ENCODE measurements at places on chromosomes 1 and 21. TPM values are rescaled to one million over a fixed set of nuclear protein-coding genes. Genes with fewer than 3 reads are reported as not detected.

PGLYRP3 gene
- total RNA-seq, result not detected

SFN gene
- total RNA-seq, result 0.51 TPM

PLEKHA6 gene
- total RNA-seq, result 18.1 TPM

KRTAP11-1 gene
- total RNA-seq, result not detected

FNDC5 gene
- total RNA-seq, result 112 TPM

DNA sequence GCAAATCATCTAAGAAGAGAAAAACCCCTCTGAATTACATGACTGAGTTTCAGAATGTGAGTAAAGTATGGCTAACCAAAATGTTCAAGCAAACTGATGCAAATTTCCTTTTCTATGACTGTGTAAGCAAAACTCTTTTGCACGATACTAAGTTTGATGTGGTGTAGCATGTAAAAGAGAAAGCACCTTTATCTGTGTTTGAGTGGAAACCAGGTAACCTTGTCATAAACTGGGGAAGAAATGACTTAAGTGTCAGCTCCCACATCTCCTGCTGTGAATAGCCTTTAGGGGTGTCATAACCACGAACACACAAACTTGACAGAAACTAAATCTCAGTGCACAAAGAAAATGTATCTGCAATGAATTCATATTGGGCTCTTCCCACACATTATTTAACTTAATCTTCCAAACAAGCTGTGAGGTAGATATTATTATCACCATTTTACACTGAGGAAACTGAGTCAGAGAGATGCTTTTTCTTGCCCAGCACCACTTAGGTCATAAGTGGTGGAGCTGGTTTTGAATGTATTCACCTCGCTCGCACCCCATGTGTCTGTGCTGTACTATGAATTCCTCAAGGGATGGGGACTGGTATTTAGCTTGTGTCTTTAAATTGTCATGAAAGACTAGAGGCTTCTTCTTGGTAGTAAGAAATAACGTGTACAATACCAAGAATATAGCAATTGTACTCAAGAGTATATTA, 32.9 kb upstream of the IL12RB2 start:
- DNase-seq, result no peak

DNA sequence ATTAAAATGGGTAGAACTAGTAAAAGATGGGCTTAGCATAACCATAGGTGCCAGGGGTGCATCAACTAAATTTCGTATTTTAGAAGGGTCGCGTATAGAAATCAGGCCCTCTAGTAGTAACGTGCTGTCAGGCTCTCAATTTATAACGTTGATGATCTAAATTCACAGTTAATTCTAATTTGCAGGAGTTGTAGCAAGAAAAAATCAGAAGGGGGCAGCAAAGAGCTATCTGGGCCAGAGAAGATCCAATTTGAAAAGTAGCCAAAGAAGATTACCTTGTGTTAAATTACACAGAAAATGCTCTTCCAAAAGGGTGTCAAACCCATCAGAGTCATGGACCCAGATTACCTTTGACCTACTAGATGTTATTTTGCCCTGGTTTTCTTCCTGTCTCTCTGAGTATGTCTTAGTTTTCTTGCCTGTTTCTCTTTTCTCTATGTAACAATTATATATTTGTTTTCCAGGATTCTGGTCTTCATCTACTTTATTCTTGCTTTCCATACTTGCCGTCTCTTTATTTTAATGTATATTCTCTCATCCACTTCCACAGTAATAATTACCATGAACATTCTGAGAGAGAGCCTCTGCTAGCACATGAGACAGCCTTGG, 1030.9 kb downstream of the AMY1C start:
- DNase-seq, result no peak

DNA sequence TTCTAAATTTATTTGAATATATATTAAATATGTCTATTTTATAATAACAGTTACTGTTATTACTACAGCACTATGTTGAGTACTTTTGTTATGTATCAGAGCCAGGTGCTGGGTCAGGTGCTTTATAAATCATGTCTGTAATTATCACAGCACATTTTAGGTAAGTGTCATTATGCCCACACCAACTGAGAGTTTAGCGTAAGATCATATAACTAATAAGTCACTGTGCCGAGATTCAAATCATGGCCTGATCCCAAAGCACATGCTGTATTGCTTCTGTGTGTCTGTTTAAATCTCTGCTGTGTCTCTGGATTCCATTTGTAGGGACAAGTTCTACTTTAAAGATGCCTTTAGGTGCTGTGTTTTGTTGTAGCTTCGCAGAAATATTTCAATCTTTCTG, 1.9 kb downstream of the GPSM2 start:
- DNase-seq, result no peak

DNA sequence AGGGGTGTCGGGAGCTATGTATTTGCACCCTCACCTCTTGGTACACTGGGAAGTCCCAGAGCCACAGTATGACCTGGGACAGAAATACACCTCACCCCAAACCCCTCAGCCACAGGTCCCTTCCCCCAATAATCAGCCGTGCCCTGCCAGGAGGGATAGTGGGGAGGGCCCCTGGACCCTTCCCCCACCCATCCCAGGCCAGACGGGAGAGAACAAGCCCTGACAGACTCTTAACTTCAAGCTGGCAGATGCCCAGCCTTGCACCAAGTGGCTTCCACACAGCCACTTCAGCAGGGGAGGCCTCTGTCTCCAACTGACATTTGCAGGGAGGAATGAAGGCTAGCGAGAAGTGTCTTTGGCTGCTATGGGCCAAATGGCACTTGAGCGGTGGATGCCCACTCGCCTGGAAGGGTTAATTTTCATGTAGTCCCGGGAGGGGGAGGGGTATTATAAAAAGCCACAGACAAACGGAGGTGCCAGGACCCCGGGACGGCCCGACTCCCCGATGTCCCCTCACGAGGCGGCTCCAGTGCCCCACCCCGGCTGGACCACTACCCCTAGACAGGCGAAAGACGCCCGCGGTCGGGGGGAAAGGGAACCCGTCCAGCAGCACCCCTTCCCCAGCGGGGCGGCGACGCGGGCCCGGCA, 495 bp downstream of the SYNC start:
- no peak for DNase-seq

- no peak for DNase-seq
These were observed 594 bp downstream of the GLMN start for GRCh38 chr1:92298213-92298572.

- no peak for DNase-seq
These were observed 41.7 kb downstream of the RPRD2 start for GRCh38 chr1:150405660-150406059.

DNA sequence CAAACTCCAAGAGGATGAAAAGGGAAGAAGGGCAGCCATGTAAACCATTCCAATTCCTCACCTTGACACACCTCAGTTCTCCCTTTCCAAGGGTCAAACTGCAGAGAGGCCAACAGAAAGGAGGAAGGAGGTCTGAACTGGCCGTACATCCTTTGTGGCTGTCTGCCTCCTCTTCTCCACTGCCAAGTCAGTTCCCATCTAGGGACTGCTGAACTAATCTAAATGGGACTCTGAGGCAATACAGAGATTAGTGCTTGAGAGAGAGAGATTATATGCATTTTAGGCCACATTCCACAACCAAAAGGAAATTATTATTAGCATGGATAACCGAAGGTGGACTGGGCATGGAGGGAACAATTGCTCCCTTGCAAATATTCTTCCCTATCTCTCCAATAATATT, 2.7 kb downstream of the ARHGEF11 start:
- no peak for DNase-seq

DNA sequence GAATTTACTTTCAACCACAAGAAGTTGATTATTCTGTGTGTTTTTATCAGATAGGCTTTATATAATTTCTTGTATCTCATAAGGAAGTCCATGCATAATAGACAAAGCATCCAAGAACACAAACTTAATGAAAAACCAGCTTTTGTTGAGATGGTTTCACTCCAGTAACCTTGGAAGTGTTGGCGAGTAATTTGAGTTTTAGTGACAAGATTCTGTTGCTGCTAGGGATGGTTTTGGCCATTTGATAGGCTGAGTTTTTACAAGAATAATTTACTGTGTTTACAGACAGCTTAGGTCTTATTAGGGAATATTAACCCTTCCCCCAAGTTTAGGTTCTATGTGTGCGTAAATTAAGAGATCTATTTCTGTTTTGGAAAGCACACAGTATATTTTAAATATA, 513.6 kb downstream of the USP25 start:
- no peak for DNase-seq

DNA sequence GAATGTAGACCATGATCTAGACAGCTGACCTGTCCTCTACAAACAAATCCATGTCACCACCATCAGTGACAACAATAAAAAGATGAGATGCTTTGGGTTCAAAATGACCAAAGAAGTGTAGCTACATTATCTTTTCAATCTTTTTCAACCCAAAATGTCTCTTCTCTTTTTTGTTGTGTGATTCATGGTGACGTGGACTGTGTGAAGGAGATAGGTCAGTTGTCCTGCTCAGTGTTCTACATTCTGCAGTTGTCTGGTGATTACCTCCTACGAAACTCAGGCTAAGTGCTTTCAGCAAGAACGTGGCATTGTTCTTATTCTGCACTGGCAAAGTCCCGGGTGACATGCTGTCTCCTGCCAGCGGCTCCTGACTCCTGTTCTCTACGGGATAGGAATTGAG, 73.1 kb downstream of the PRKAB2 start:
- DNase-seq, result no peak

- DNase-seq, result no peak
These were observed 210.1 kb upstream of the C1orf87 start for GRCh38 chr1:60283690-60284089.

DNA sequence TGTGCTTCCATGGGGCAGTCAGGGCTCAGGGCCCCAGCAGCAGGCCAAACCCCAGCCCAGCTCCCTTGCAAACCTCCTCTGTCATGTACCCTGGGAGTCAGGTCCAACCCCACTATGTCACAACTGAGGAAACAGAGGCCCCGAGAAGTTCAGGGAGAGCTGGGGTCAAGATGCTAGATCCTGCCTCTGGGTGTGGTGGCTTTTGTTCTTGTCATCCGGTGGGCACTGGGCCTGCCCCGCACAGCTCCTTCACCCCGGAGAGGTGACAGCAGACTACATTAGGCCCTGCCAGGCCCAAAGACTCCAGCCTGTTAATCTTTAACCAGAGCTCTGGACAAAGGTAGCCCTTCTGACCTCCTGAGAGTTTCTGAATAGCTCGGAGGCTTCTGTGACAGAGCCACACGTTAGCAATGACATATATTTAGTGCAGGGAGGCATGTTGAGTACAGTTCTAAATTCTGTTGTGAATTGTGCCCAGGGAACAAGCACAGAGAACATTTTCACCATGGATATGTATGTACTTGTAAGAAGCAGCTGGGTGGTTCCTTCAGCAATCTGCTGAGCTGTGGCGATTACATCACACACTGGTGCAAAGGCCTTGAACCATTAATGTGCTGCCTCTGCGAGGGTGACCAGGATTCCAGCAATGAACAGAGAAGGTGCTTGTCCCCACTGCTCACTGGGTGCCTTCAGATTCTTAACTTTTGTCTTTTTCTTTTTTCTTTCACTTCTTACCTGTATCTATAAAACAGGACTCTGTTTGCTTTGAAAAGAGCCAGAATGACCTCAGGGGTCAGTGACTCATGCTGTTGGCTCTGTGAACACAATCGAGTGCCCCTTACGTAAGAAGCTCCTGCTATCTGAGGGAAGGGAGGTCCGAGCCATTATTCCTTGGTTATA, 102.8 kb downstream of the RHOU start:
- peak; percentile 82 for DNase-seq
